ENCODE measurements at places on chromosomes 3 and 15. TPM values are rescaled to one million over a fixed set of nuclear protein-coding genes. Genes with fewer than 3 reads are reported as not detected.

DNA sequence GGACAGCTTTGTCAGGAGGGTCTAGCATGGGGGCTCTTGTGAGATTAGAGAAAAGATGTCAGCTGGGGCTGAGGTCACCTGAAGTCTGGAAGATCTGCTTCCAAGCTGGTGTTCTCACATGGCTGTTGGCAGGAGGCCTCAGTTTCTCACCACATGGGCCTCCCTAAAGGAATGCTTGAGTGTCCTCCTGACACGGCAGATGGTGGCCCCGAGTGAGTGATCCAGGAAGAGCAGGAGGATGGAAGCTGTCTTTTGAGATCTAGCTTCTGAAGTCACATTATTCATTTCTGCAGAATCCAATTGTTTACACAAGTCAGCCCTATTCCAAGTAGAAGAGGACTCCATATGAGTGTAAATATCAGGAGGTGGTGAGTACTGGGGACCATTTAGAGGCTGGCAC lies 344.0 kb upstream of the PROK2 start:
- no peaks in the 10 kb centered on the region for H3K27me3 ChIP-seq
- no peak overlapping the region for H3K4me3 ChIP-seq
- no peak overlapping the region for H3K27ac ChIP-seq
- no peaks in the 10 kb centered on the region for H3K36me3 ChIP-seq

Gene SAXO2
- 4.5 TPM for total RNA-seq

Gene ARGFX
- total RNA-seq = not detected

Gene PLSCR2
- total RNA-seq = not detected

Data from heart right ventricle (tissue), 16 donors.